ENCODE measurements at places on chromosomes 12 and 14.
A peak's percentile ranks its signal among the peaks of the same experiment; 100 is the strongest.

GRCh38 chr14:59116984-59117415 is 71.5 kb upstream of the DAAM1 start:
- DNase-seq: peak; percentile 81

GRCh38 chr12:2265461-2266167 is 212.8 kb downstream of the CACNA1C start:
- no peak for DNase-seq

GRCh38 chr12:125944446-125944845 is 879.2 kb downstream of the AACS start:
- no peak for DNase-seq

DNA sequence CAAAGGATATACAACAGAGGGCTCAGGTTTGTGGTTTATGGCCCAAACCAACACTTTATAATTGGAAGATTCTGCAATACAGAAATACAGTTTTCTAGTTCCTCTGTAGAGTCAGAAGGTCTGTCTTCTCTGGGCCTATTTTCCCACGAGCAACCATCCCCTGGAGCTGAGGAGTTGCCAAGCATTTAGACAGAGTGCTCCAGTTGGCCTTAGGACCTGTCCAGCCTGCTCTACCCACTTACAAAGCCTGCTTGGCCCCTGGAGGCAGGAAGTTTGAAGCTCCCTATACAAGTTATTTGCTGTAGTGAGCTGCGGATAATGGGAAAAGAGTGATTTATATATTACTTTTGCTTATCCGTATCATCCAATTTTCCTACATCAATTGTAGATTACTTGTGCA is 60.8 kb upstream of the HSPB8 start:
- DNase-seq: no peak

GRCh38 chr12:97335115-97335514 is 127.5 kb upstream of the RMST start:
- no peak for DNase-seq

GRCh38 chr14:94313991-94314655 is 9.0 kb downstream of the SERPINA6 start:
- peak; percentile 78 for DNase-seq
